ENCODE measurements at places on chromosomes 4 and X. TPM values are rescaled to one million over a fixed set of nuclear protein-coding genes. Genes with fewer than 3 reads are reported as not detected.

Gene SPACA5
- not detected for total RNA-seq

Gene TNMD
- not detected for total RNA-seq

Gene CNOT6L
- 15.4 TPM for total RNA-seq

Gene ADGRG4
- not detected for total RNA-seq

Gene TMEM35A
- 22.0 TPM for total RNA-seq

Measured in epithelial cell of alveolus of lung (primary cell).